ENCODE measurements at places on chromosomes 6 and 20.

DNA sequence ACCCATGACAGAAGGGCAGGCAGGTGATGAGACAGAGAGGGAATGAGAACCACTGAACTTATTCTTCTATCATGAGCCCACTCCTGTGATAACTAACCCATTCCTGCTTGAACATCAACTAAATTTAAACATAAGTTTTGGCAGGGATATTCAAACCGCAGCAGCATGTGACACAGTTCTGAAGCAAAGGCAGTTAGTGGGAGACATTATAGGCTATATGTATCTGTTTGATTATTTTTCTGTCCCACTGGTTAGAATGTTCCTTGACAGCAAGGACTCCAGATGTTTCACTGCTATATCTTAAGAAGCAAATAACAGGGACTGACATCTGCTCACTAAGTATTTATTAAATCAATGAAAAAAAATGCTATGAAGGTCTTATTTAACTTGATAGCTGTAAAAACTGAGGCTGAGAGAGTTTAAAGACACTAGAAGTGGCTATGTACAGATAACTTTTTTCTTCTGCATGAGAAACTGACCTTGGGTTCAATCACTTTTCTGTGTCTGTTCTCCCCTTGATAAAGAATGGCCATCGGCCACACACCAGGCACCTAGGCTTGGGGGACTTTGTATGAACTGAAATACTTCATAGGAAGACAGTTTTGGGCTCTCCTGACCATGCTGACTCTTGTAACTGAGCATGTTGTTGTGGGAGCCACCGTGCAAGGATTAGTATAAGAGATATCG, 90.9 kb downstream of the CEP162 start:
- no peak for DNase-seq

DNA sequence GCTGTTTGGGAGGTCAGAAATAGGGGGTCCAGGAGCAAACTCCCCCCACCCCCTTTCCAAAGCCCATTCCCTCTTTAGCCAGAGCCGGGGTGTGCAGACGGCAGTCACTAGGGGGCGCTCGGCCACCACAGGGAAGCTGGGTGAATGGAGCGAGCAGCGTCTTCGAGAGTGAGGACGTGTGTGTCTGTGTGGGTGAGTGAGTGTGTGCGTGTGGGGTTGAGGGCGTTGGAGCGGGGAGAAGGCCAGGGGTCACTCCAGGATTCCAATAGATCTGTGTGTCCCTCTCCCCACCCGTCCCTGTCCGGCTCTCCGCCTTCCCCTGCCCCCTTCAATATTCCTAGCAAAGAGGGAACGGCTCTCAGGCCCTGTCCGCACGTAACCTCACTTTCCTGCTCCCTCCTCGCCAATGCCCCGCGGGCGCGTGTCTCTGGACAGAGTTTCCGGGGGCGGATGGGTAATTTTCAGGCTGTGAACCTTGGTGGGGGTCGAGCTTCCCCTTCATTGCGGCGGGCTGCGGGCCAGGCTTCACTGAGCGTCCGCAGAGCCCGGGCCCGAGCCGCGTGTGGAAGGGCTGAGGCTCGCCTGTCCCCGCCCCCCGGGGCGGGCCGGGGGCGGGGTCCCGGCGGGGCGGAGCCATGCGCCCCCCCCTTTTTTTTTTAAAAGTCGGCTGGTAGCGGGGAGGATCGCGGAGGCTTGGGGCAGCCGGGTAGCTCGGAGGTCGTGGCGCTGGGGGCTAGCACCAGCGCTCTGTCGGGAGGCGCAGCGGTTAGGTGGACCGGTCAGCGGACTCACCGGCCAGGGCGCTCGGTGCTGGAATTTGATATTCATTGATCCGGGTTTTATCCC, at the start of gene VEGFA:
Gene VEGFA, plus strand, starts transcription at position 686 of the 846 bp plus-strand sequence.
- peak; percentile 87 for DNase-seq

DNA sequence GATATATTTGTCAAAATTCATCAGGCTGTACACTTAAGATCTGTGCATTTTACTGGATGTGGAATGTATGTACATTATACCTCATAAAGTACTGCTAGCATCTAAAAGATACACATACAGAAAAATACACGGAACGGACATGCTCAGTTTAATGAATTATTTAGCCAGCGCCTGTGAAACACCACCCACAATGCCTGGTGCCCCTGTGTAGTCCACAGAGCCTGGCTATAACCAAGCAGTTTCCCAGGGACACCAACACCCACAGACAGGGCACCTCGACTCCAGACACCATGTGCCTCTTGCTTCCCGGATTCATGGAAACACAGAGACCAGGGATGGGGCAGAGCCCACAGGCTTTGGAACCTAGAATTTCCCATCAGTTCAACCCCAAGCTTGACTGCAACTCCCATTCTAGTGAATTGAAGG, 17.4 kb upstream of the ARMC12 start:
- no peak for DNase-seq

- peak; percentile 81 for DNase-seq
These were observed 12.4 kb upstream of the DEK start for GRCh38 chr6:18276610-18277236.

DNA sequence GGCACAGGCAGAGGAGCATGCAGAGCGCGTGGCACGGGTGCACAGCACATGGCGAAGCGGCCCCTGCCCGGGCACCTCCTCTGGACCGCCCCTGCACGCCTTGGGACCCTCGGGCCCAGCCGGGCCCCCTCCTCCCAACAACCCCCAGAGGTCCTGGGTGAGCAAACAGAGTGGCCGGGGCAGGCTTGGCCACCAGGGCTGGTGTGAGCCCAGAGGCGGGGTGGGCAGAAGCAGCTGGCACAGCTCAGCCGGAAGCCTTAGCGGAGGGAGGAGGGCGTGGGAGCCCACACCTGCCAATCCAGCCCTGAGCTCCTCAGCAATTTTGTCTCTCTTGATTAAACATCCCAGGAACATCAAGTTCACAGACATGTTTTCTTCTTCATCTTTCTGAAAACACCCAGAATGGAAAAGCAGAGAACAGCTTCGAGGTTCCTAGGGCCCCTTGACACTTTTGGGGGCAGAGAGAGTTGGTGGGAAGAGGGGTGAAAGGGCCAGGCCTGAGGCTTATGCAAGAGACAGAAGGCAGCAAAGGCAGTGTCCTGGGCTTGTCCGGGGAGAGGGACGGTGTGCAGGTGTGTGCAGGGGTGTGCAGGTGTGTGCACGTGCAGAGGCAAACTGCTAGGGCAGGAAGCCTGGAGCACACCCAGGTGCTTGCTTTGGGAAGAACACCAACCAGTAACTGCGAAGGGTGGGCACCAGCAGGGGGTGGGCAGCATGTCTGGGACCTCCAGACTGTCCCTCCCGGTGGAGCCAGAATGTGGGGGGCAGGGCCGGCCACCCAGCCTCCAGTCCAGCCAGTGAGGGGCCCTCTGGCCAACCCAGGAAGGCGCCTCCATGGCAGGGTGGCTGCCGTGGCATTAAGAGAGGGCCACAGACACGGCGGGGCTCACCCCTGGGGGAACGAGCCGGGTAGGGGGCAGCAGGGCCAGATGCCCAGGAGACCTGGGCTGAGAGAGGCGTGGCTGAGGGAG, 4.8 kb downstream of the HRH3 start:
- DNase-seq, result no peak

DNA sequence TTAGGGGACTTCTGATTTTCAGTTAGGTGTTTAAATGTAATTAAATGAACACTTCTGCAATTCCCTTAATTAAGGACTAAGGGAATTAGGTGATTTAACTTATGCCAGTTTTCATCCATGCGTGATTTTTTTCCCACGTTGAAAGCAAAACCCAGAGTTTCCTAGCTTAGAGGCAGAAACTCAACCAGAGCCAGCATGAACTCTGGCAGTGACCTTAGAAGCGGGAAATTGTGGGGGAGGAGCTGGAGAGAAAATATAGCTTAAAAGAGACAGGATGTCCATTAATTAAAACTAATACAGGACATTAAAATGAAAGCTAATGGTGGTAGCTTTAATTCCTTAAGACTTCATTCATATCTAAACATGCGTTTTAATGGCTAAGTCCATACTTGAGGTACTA, 41.6 kb downstream of the IYD start:
- no peak for DNase-seq

DNA sequence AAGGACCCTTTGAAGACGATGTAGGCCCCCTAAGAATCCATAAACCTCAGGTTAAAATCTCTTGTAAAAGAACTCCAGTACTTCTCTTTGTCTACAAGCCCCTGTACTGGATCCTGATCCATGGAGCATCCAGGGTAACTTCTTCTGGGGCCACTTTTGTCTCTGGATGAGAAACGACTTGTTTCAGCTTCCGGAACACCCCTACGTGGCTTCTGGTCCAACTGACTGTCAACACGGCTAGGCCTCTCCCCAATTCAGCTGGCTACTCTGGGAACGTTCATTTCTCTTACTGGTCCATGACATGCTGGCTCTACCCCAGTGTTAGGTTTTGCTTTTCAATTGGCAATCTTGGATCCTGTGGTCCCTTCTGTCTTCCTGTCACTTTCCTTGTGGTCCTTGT, 198.0 kb downstream of the BACH2 start:
- DNase-seq, result no peak

DNA sequence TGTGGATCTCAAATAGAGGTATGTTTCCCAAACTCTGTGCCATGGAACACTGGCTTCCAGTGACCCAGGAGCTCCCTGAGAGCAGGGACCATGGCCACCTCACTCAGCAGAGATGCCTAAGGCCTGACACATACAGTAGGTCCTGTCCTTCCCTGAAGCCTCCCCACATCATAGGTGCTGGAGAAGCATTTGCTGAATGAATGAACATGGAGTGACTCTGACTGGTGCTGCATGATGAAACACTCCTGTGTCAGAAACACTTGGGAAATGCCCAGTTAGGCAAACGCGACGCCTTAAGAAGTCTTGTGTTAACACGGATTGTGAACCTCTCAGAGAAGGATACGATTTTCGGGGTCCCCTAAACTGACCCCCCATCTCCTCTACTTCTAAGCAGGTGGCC, 14.3 kb downstream of the SLA2 start:
- DNase-seq, result no peak

GRCh38 chr6:131976545-131977061, 25.4 kb upstream of the CCN2 start:
- DNase-seq, result no peak

DNA sequence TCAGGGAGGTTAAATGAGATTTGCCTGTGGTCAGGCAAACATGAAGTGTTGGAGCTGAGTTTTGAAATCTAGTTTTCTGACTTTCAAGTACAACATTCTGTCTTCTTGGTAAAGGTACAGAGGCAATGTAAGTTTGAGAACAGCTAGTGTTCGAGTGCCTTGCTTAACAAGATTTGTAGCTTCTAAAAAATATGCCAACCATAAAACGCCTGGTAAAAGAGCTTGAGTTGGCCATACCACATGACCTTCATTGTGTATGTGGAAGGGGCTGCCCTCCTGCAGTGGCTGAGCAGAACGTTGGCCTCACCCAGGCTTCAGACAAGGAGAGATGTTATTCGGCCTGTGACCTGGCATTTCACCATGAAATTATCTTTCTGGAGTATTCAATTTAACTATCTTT, 86.5 kb downstream of the MAP7 start:
- DNase-seq, result no peak

- no peak for DNase-seq
These were observed 270.6 kb downstream of the KHDC1L start for GRCh38 chr6:72954716-72955115.

GRCh38 chr20:58107533-58107932, 120.9 kb downstream of the ANKRD60 start:
- no peak for DNase-seq

GRCh38 chr6:151493804-151494234, at the start of gene CCDC170:
TSS of gene CCDC170 (plus strand) at chr6:151494017. CDS start at chr6:151494129, 112 bp downstream.
- DNase-seq, result peak; percentile 4

DNA sequence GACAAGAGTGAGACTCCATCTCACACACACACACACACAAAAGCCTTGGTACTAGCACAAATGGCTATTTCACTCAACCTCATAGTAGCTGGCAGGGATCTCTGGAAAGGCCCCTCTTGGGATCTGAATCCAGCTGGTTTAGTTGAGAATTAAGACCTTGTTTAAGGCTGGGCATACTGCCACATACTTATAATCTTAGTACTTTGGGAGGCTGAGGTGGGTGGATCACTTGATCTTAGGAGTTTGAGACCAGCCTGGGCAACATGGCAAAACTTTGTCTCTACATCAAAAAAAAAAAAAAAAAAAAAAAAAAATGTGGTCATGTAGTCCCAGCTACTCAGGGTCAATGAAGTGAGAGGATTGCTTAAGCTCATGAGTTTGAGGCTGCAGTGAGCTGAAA, 628.3 kb downstream of the MMUT start:
- DNase-seq, result no peak

DNA sequence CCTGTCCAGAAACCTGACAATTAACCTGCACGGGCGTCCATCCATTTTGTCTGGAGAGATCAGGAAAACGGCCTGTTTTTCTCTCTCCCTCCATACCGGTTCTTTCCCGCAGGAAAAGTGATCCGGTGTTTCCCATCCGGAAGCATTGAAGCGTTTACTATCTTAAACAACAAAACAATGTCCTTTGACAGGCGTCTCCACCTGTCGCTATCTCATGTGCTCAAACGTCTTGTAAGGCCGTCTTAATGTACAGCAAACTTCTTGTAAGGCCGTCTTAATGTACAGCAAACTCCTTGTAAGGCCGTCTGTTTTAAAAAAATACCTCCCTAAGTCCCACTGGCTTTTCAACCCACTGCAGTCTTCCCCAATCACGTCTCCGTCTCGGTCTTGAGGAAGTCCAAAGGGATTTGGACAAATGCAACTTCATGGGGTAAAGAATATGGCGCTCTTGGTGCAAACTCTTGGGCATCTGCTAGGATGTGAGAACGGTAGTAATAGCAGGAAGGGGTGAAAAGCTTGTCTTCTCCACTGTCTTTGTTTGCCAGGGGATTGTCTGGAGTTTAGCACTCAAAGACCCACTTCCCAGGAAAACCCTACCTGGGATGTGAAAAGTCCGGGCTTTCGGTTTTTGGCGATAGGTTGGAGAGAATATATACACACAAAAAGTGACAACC, 29.9 kb upstream of the TRIM27 start:
- no peak for DNase-seq

DNA sequence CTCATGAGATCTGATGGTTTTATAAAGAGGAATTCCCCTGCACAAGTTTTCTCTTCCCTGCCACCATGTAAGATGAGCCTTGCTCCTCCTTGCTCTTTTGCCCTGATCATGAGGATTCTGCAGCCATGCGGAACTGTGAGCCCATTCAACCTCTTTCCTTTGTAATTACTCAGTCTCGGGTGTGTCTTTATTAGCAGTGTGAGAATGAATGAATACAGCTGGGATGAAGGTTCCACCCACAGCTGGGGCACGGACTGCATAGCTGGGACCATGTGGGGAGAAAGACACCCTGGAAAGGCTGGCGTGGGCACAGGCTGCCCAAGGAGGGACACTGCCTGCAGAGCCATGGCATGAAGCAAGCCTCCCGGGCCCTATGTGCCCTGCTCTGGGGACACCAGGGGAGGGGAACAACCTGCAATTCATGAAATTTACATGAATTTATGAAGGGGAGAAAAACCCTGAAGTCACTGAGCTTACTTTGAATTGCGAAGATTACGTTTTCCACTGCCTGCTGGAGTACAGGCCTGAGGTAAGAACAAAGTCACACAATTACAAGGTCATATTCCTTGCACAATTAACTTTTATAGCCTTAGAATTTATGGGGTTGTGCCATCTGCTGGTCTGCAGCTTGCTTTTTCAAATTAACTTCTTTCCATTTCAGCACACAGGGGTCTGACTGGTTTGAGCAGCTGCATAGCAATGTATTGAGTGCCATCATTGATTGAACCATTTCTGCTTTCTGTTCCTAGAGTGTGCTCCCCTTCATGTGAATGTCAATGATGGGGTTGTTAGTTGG, 46.2 kb downstream of the SLC22A1 start:
- DNase-seq, result peak; percentile 20

- DNase-seq, result peak; percentile 58
These were observed 223.7 kb downstream of the TAF4 start for GRCh38 chr20:61841966-61842365.

GRCh38 chr20:7859356-7859802, 80.9 kb downstream of the HAO1 start:
- peak; percentile 49 for DNase-seq

All from NCI-H1105 (cell line).